ENCODE measurements at places on chromosomes 3 and 15.

- no peak for DNase-seq
These were observed 209.7 kb downstream of the WDR72 start for GRCh38 chr15:53549697-53550305.

DNA sequence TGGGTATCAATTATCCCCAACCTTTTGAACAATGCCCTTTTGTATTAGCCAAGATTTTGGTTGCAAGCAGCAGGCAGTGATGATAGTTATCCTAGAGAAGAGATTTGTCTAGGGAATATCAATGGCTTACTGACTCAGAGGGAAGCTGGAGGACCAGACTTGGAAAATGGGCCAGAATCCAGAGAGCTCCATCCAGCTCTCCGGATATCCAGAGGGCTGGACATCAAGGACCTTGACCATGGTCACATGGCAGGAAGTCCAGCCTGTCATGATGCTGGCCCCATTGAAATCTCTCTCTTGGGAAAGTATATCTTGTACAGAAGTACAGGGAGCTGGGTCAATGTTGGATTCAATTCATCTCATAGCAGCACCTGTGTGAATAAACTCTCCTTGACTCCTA, 148.5 kb upstream of the PDZRN3 start:
- no peak for DNase-seq

DNA sequence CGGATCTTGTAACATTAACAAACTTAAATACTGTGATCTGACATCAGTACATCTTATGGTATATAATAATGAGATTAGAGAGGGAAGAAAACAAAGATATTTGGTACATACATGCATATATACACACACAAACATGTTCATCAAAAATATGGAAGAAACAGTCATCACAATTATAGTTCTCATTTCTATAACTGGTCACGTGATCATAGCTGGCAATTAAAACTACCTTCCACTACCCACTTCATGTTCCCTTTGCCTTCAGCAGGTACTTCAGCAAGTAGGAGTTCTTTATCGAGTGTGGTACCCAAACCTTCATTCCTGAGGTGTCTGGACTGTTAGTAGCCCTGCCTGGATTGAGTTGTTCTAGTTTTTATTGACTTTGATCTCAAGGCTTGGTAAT, 70.9 kb upstream of the ALDH1A3 start:
- DNase-seq = no peak

DNA sequence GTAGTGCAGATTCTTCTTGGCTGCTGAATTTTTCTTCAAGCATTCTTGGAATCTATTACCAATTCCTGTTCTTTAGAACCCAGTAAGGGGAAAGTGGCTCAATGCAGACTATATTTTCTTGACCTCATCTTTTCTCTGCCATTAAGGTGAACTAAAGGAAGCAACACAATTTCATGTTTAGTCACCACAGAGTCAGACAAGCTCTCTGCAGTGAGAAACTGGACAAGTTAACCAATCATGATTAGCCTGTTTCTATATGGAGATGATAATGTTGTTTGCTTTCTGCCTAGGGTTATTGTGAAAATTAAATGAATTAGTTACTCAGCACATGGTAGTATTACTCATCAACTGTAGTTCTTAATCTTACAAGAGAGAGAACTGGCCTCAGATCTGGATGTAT, 1075.1 kb downstream of the AGBL1 start:
- DNase-seq = no peak

- DNase-seq = no peak
These were observed 16.6 kb downstream of the TMEM158 start for GRCh38 chr3:45209526-45209925.

DNA sequence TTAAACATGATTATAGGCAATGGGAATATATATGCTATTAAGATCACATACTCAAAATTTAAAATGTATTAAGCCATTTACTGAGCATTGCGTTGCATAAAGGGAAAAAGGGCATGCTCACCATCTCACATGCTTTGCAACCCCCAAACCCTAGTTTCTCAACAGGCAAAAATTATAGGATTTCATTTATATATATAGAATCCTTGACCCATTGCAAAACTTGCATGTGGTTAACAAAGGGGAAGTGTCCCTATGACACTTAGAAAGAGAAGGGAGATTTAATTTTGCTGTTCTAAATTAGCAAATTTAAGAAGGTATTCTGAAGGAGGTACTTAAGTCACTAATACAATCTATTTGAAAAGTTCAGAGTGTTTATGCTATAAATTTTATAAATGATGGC, 837.8 kb downstream of the DIPK2A start:
- no peak for DNase-seq

DNA sequence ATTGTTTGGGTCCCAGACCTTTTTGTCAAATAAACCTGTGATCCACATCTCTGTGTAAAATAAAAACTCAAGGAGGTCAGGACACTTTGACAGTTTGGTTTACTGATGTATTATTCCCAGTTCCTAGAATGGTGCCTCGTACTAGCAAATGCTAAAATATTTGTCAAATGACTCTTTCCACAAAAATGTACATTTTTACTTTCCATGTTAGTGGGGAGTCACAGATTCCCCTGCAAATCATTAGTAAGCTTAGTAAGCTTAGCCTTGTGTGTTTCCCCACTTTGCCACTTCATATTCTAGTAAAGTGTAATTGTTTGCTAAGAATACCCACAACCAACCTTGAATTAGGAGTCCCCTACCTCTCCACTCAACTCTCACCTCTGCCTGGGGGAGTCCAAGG, 2.4 kb upstream of the MAGI1 start:
- no peak for DNase-seq

DNA sequence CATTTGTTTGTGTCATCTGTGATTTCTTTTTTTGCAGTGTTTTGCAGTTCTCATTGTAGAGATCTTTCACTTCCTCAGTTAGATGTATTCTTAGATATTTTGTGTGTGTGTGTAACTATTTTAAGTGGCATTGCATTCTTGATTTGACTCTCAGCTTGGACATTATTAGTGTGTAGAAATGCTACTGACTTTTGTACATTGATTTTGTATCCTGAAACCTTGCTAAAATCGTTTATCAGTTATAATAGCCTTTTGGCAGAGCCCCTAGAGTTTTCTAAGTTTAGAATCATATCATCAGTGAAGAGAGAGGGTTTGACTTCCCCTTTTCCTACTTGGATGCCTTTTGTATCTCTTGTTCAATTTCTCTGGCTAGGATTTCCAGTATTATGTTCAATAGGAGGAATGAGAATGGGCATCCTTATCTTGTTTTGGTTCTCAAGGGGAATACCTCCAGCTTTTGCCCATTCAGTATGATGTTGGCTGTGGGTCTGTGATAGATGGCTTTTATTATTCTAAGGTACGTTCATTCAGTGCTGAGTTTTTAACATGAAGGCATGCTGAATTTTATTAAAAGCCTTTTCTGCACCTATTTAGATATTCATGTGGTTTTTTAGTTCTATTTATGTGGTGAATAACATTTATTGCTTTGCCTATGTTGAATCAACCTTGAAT, 211.7 kb downstream of the MBNL1 start:
- DNase-seq = no peak

DNA sequence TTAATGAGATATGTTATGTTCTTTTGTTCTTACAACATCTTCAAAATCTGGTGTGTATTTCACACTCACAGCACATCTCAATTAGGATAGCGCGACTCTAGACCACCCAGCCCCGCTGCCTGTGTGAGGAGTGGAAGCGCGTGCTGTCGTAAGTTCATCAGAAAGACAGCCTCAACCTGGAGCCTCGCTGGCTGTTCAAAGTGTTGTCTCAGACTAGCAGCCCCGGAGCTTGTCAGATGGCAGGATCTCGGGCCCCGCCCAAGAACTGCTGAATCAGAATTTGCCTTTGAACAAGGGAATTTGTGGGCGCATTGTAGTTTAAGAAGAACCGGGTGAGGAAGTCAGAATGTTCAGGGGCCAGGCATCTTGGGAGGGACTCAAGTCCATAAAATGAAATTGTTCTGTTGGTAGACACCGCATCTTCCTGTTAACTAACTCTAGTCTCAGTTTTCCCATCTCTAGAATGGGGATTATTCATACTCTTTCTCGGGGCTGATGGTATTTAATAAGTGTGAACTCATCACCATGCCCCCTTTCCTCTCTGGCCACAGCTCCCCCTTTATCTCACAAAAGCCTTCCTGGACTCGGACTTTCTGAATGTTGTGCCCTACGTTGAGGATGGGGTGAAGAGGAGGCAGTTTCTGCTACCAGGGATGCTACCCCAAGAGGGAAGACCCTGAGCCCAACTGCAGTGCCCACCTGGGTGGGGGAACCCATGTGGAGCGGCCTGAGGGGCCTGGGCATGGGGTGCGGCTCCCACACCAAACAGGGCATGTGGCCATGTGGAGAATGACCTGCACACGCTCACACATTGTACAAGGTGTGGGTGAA, 40.4 kb downstream of the BHLHE40 start:
- DNase-seq = peak; percentile 61

DNA sequence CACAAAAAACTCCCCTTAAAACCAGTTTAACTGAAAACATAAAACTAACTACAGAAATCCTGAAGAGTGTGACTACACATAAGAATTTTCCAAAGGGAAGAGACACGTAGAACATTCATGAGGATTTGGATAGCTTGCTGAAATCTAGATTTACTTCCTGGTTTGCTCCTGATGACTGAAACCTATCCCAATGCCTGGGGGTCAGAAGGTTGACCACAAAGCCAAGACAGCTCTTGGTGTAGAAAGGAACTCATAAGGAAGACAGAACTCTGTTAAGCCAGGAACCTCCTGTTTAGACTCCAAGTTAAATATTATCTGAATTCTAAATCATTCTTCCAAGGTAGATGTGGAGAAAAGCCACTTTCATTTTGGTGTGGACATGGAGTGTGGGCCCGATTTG, 92.8 kb downstream of the TFG start:
- DNase-seq = no peak

DNA sequence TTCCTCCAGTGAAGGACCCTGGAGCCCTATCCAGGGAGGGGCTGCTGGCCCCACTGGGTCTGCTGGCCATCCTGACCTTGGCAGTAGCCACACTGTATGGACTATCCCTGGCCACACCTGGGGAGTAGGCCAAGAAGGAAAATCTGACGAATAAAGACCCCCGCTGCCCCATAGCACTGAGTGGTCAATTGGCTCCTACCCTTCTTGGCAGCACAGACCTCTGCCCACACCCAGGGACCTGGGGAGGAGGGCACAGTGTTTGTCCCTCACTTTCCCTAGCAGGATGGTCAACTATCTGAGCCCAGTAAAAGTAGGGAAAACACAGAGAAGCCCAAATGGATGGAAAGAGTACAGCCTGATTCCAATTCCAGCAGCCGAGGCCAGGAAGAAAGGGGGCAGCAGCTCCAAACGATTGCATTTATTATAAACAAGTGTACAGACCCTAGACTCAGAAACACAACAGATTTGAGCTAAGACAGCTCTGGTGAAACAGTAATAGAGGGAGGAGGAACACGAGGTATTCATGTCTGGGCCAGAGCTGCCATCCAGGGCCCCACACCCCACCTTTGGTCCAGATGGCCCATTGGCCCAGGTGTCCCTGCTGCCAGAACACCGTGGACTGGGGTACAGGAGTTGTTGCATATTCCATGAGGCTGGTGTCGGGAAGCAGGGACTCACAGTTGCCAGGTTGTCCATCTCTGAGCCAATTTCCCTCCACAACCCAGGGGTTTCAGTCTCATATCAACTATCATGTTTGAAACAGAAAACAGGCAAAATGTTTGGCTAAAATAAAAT, 21.1 kb downstream of the ATRIP start:
- no peak for DNase-seq

DNA sequence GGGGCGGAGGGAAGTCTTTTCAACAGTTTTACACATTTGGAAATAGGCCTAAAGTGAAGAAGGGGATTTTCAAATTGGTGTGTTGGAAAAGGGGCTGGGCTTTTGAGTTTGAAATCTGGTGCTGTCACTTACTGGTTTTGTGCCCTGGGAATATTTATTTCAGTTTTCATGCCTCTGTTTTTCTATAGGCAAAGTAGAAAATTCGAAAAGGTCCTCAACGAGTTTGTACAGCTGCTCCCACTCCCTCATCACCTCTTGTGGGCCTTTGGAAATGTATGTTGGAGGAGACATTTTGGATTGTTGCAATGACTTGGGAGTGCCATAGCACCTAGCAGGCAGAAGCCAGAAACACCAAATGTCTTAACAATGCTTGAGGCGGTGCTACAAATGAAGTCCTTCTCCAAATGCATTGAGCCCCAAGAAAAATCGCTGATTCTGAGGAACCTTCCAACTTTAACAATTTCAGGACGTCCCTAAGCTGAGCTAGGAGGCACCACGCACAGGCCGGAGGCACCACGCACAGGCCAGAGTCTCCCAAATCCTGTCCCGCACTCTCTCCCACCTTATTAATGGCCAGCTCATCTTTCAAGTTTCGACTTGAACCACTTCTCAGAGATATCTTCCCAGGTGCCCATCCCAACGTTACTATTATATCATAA, 639 bp upstream of the POLR2M start:
- no peak for DNase-seq

GRCh38 chr3:175477651-175478224, 618.6 kb downstream of the NAALADL2 start:
- DNase-seq = no peak

DNA sequence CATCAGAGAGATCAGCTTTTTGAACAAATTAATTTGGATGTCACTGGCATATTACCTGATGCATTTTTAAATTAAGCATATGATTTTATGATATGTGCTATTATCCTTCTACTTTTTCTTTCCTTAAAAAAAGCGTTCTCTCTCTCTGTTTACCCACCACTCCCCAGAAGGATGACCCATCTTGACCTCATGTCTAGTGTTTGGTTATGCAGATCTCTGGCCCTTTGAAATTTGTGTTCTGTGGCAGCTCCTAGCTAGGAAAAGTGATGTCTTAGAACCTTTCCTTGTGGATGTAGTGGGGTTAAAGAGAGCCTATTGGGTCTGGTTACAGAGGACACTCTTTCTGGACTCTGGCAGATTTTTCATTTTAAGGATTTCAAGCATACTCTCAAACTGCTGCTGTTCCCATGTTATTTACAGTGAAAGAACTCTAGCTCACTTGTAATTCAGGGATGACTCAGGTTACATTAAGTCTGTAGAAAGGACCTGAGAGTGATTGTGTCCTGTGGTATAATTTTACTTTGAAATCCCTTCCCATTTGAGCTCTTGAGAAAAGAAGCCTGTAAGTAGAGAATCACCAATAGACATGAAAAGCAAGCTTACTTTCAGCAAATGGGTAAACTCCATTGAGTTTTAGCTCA, 23.8 kb downstream of the ARHGEF26 start:
- DNase-seq = no peak

DNA sequence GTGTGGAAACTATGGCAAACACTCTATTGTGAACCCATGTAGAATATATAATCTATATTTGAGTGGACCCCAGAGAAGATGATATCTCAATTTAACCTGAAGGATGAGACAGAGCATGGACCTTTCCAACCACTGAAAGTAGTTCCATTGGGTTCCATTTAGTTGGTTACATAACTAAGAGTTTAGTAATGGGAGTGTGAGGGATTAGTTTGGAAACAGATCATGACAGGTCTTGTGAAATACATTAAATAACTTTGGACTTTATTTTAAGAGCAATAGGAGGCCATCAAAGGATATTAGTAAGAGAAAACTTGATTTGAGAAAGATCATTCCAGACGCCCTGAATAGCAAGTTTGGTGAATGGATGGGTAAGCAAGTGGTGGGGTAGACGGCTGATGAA, 487.2 kb upstream of the ROBO2 start:
- DNase-seq = no peak
